ENCODE measurements at places on chromosomes 5 and 9. TPM values are rescaled to one million over a fixed set of nuclear protein-coding genes. Genes with fewer than 3 reads are reported as not detected.

GRCh38 chr9:72533322-72533721 lies 11.9 kb downstream of the TMC1 start:
- no peak for DNase-seq

DNA sequence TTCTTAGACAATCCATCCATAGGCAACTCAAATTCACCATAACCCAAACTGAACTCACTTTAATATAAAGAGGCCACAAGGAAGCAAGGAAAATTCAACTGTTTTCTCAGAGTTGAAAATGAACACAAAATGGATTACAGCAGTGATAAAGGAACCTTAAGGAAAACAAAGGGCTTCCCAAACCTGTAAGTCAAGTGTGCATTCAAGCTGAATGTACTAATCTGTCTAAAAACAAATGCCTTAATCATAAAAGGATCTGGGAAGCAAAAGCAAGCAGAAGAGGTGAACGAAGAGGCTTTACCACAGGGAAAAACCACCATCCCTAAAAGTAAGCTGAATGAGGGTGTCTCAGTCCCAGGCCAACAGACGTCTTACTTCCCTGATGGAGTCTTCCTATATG lies 13.6 kb downstream of the FBXW11 start:
- DNase-seq = no peak

DNA sequence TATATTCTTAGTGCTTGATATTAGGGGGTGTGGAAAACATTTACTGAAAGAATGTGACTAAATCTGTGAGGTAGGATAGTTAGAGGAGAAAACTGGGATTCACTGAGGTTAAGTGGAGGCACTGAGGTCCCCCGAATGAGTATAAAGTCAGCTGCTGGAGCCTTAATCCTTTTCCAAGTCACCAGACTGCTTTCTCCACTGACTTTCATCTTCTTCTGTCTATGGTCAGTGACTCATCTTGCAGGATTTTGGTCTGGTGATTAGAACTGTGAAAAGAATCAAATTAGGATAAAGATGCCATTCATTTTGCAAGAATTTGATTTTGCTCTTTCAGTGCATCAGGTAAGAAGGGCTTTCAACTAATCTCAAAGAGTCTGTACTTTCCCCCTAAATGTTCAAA lies 89.3 kb upstream of the ALDH1A1 start:
- no peak for DNase-seq

DNA sequence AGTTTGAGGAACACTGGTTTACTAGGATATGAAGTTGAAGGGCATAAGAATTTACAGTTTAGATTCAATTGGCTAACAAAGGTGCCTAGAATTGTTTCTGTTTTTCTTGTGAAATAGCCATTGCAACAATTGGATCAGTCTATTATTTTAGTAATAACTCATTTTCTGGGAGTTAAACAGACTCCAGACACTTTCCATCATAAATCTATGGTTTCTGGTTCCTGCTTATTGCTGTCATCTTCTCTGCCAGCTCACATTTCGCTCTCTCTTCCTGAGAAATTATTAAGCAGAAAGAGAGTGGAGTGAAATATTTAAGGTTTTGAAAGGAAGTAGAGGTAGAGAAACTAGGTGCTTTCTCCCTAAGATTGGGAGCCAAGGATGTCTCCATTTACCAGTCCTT lies 165.1 kb upstream of the PRR16 start:
- DNase-seq = no peak

DNA sequence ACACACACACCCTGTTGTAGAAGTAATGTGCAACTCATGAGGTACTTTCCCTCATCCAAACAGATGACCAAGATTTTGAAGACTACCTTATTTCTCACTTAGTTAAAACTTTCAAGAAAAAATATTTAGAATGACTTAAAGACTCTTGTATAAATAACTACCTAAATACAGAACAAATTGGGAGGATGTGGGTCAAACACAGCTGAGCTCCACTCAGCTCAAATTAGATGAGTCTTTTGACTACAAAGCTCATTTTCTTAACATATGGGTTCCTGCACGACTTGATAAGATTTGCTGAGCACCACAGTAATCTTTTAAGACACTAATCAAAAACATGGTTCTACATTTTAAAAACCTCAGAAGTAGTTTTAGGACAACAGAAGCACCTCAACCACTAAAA lies 8.9 kb downstream of the MTX3 start:
- no peak for DNase-seq

DNA sequence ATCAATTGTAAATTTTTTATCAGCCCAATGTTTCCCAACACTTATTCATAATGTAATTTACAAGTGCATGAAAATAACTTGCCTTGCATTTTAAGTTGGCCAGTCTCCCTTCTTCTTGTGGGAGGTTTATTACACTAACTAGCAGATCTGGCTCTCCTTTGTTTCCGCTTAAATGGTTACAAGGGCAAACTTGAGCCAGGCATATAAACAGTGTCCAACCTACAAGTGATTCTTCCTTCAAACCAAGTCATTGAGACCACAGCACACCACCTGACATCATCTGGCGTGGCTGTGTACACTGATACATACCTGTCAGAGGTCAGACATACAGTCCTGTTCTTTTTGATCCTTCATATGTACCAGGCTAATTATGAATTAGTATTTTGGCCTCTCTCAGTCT lies 80.1 kb downstream of the ALDH1A1 start:
- no peak for DNase-seq

ESM1 gene
- total RNA-seq = 764 TPM
